ENCODE measurements at places on chromosomes 5 and 9. TPM values are rescaled to one million over a fixed set of nuclear protein-coding genes. Genes with fewer than 3 reads are reported as not detected.

Gene EIF4EBP3
- total RNA-seq: 1.2 TPM

Gene MCCC2
- 15.3 TPM for total RNA-seq

Gene SLC6A18
- not detected for total RNA-seq

Gene BTNL8
- total RNA-seq: 0.20 TPM

Gene KLF4
- 0.65 TPM for total RNA-seq

Gene WNK2
- not detected for total RNA-seq

Gene EPB41L4B
- total RNA-seq: 0.44 TPM

Gene PDZD2
- total RNA-seq: 0.20 TPM

Gene IFNW1
- not detected for total RNA-seq

Gene PCDHGB3
- total RNA-seq: 3.8 TPM

Gene PRUNE2
- 8.5 TPM for total RNA-seq

Gene HAVCR2
- total RNA-seq: under 0.01 TPM

Gene LCN6
- not detected for total RNA-seq

Gene C9orf50
- not detected for total RNA-seq

Gene STOML2
- total RNA-seq: 167 TPM

Gene ENHO
- not detected for total RNA-seq

Gene SELENOP
- total RNA-seq: 51.4 TPM

Gene ISCA1
- 20.9 TPM for total RNA-seq

Gene EIF4E1B
- total RNA-seq: not detected

Gene FUT7
- total RNA-seq: not detected

Gene CCDC183
- total RNA-seq: 0.22 TPM

Gene PCDHGA5
- total RNA-seq: 0.60 TPM
